ENCODE measurements at places on chromosomes 6 and 20.

GRCh38 chr20:1912053-1912452 lies 16.8 kb downstream of the SIRPA start:
- DNase-seq, result no peak

- no peak for DNase-seq
Observed at GRCh38 chr6:166692723-166693302, 65.8 kb upstream of the RPS6KA2 start.

DNA sequence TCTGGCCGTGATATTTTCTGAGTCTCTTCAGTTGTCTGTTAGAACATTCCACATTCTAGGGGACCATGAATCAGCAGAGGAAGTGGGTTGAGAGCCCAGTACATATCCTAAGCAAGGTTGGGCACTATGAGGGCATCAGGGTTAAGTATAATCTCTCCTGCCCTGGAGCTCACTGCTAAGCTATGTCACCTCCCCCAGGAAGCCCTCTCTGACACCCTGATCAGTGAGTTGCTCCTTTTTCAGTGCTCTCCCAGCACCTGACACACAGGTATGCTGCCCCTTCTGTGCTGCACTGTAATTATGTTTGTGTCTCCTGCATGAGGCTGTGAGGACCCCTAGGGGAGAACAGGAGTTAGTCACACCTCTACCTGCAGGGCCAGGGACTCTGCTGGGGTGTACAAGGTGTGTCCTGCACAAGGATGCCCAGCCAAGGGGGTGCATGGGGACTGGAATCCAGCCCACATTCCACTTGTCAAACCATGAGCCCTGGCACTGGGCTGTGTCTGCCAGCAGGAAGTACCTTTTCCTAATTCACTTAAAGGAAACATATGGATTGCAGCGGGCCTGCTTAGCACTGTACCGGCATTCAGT lies 3.9 kb downstream of the RAB44 start:
- DNase-seq, result no peak

- no peak for DNase-seq
Observed at GRCh38 chr6:26214803-26215584, 127.8 kb downstream of the HFE start.

DNA sequence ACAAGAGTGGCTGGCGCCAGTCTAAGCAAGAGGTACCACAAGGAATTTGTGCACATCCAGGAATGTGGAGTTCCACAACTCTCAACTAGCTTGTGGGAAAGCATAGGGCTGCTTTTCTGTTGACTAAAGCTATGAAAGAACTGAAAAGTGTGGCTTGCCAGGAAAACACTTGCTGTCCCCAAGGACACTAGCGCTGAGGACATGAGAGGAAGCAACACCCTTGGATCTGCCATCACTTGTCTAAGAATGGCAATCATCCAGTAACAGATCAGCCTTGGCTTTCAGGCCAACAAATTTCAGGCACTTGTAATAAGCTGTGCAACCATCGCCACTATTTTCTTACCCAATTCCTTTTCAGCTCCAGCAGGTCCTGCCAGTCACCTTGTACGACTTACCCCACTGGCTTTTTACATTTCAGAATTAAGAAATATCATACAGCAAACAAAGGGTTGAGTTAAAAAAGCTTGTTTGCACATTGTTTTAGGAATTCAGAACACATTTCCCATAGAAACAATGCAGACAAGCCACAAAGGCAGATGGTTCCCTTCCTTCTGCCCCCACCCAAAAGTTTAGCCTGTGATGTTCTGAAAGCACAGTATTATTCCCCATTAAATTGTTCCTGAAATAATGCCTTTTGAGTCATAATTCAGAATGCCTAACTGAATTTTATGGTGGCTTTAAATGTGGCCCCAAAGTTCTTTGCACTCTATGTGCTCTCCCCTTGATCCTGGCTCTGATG lies 57.9 kb upstream of the SSTR4 start:
- no peak for DNase-seq

GRCh38 chr20:19851861-19852260 lies 93.8 kb downstream of the RIN2 start:
- DNase-seq, result no peak

DNA sequence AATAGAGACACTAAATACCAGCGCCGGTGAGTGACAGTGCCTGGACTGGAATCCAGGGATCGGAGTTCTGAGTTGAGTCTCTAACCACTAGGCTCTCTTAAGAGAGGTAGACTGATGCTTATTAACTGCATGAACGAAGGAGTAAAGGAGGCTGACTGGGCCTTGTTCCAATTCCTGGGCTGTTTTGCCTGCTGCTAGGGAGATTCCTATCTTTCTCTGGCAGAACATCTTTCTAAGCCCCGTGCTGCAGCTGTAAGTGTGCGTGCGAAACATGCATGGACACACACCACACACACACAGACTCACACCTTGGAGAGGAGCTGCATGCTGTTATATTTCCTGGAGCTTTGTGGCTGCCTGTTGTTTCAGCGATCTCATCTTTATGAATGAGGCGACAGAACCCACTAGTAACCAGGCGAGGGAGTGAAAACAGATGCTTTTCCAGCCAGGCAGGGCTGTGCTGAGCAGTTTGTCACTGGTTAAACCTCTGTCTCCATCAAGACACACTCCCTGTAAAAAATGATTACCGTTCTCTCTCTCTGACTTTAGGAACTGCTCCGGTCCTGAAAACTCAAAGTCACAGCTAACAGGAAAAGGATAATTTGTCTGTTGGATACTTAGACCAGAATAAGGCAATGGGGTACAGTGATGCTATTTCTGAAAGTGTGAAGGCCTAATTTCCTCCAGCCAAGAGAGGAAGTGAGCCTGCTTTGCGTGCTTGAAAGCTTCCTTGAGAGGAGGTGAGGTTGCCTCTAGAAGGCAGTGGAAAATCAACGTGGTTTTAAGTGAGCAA lies 157.4 kb upstream of the ZNF217 start:
- no peak for DNase-seq

DNA sequence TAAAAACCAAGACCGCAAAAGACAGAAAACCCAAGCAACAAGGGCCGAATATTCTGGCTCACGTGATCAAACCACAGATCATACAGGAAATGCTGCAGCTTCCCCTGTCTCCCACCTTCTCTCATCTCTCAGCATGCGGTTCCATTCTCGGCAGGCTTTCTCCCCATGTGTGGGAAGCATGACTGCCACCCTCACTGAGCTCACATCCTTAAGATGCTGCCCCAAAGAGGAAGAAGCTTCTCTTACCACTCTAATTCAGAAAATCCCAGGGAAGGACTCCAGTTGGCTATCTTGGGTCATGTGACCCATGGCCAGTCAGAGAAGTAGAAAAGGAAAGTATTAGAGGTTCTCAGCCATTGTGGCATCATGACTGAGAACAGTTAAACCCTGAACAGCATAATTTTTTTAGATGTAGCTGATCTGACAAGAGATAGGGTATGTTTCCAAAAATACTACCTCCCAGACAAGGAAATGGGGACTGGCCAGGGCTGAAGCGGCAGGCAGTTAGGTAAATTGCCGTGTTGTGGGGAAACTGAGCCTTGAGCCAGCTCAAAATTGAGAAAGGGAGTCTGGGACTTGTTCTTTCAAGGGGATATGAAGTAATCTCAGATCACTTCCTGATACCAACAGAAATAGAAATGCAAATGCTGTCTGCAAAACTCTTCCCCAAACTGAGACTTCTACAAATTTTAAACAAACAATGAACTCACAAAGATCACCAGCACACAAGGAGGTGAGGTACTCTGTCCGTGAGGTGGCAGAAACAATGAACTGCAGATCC lies 37.1 kb upstream of the GRM4 start:
- no peak for DNase-seq

GRCh38 chr6:113595911-113596376 lies 261.2 kb upstream of the MARCKS start:
- no peak for DNase-seq

GRCh38 chr20:23235173-23236027 lies 115.2 kb upstream of the NXT1 start:
- DNase-seq, result peak; percentile 65

- no peak for DNase-seq
Observed at GRCh38 chr6:137766596-137767370, 100.3 kb upstream of the TNFAIP3 start.

GRCh38 chr6:13066050-13066449 lies 262.3 kb downstream of the TBC1D7 start:
- no peak for DNase-seq

- peak; percentile 36 for DNase-seq
Observed at GRCh38 chr6:82875573-82876185, 190.0 kb downstream of the UBE3D start.

- DNase-seq, result no peak
Observed at GRCh38 chr6:52201493-52201892, 15.3 kb downstream of the IL17A start.

GRCh38 chr20:36543184-36544133 lies 2.1 kb downstream of the MYL9 start:
- DNase-seq, result no peak

- DNase-seq, result no peak
Observed at GRCh38 chr6:69061066-69061465, 426.0 kb downstream of the ADGRB3 start.

DNA sequence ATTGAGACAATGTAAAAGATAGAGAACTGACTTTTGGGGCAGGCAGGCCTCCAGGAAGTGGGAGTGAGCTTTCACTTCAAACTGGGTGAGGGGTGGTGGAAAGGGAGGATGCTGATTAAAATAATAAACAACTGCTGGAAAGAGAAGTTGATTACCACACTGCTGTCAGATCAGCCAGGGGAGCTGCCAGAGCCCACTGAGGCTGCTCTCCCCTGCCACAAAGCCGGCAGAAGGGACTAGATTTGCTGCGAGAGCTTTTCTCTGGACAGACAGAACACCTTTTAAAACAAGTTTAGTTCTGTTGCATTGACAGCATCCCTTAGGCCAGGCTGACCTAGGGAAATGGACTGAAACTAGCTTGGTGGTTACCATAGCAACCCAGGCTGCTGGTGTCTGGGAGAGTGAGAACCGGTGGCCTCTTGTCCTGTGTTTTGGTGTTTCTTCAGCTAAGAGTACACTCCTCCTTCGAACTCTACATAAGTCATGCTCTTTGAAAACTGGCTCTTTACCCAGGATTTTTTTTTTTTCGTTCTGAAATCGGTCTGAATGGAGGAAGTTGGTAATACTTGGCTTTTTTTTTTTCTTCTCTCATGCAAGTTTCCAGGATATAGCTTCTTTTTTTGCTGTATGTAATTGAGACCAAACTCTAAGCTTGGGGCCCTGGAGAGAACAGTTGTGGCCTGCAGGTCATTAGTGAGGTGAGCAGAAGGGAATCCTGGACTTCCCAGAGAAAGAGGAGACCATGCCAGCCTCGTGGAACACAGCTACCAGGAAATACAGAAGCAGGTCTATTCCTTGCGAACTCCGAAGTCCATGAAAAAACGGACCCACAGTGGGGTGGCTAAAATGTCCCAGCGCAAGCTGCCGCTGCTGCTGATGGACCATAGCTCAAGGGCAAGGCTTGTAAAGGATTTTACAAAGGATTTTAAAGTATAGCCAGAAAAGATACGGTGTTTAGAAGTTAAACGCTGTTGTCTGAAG lies 374.4 kb downstream of the UTRN start:
- DNase-seq, result peak; percentile 35

DNA sequence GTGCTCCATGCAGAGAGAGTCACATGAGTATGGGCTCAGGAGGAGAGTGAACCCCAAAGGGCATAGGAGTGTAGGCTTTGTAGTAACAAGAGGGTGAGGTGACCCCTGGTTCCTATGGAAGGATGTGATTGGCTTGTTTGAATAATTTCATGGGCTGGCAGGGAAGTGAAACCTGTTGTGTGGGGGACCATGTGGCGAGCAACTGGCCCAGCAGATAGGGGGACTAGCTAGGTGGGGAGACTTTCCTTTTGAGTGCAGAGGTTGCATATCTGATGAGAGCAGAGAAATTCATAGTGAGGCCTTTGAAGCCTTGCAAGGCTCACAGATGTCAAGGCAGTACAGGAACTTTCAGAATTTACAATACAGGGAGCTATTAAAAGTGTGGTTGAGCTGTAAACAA lies 247.9 kb upstream of the SLC35B3 start:
- DNase-seq, result no peak
